ENCODE measurements at places on chromosomes 6 and 20. TPM values are rescaled to one million over a fixed set of nuclear protein-coding genes. Genes with fewer than 3 reads are reported as not detected.

Gene B3GALT4
- total RNA-seq: 1.9 TPM

GRCh38 chr20:6827472-6827871 lies 60.0 kb downstream of the BMP2 start:
- no peak for DNase-seq

DNA sequence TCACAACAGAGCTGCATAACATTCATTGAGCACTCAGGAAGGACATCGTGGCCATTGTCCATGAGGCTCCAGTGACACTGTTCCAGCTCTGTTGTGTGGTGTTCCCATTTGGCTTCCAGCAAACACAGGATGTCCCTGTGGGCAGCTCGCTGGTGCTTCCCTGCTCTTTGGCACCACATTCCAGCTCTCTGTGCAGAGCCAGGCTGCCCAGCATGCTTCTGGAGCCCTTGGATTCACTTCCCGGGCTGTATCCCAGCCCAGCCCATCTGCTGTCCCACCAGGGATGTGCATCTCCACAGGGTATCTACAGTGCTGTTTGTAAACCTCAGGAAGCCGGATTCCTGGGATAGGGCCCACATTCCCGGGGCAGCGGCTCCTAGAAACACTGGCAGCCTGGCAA lies 57.2 kb downstream of the CTCFL start:
- peak; percentile 88 for DNase-seq

DNA sequence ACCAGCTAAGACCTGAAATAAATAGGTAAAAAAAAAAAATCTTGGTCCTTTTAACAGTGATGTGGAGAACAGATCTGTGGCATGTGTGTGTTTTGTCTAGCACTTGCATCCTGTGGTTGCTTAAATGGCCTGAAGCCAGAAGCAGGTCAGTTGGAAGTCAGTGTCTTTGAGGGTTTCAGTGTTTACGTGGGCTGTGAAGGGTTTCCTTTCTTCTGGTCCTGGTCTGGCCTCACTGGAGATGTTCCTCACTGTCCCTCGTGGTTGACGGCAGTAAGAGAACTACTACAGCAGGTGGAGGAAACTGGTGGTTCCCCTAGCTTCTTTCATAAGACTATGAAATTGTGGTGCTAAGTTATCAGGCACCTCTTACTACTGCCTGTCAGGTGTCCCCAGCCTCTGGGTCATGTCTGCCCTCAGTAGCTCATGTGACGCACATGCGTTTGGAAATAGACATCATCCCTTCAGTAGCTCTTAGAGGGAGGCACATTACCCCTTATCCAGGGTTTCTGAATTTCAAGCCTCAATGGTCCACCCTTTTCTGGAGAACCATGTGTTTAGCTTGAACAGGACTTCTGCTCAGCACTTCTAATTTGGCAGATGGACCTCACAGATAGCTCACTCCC lies 59.4 kb upstream of the SCP2D1 start:
- DNase-seq: no peak

GRCh38 chr20:25125636-25126035 lies 43.7 kb upstream of the VSX1 start:
- no peak for DNase-seq

- no peak for DNase-seq
These were observed 277.2 kb downstream of the PRKN start for GRCh38 chr6:162450358-162450757.

Gene LAMA5
- 21.6 TPM for total RNA-seq

DNA sequence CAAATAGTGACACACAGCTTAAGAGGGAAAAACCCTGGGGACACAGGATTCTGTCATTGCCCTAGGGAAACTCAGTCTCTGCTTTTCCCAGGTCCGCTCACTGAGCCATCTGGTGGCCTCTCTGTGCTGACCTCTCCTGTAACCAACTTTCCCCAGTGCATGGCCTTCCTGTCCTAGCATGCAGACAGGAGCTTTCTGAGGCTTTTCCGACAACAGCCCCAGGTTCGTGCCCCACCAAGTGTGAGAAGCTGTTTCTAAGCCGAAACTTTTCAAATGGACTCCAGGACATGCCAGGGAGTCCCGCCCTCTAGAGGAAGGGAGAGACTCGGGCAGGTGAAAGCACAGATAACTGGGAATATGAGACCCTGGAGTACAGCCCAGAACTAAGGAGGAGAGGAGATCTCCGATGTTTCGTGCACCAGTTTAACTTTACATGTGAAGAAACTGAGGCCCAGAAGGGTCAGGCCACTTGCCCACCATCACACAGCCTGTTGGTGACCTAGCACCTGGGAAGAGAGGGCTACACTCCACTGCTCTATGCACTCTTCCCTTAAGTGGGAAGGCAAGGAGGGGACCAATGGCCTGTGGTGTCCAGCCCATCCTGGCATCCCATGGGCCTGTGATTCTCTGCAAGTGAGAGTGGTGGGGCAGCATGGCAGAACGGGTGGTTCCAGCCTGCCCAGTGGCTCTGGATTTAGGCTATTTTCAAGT lies 46.2 kb downstream of the RPP40 start:
- no peak for DNase-seq

- DNase-seq: no peak
These were observed 122.5 kb downstream of the MACROD2 start for GRCh38 chr20:14117768-14118167.

Measured in G401 (cell line).